ENCODE measurements at places on chromosomes 7 and 10.

DNA sequence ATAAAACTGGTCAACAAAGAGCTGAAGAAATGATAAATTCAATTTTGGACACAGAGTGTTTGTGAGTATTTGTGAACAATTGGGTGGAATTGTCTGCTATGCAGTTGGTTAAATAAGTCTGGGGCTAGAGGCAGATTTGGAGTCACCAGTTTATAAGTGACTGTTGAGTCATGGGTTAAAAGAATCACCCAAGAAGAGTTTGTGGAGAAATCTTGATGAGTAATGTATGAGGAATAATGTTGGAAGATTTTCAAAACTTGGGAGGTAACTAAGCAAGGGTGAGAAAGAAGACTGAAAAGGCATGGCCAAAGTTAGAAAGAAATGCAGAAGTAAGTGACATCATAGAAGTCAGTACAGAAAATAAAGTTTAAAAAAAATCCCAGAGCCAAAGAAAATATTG is 750.7 kb downstream of the MAGI2 start:
- no peak for DNase-seq

GRCh38 chr10:409408-410040 is 274.3 kb downstream of the ZMYND11 start:
- DNase-seq: no peak

DNA sequence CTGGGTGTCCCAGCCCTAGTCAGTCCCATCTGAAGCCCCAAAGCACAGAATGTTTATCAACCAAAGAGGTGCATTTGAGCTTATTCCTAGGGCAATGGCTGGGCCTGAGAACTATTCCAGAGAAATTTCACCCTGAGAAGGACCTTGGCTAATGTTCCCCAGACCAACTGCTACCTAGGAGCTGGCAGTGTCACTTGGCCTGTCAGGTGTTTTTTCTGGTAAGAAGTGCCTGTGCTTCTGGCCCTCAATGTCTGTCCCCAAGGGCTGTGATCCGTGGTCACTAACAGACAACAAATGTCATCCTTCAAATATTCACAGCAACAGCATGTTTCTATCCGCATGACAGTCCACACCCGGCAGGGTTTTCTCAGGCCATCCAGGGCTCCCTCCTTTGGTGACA is 209.3 kb upstream of the FRMD4A start:
- no peak for DNase-seq

- no peak for DNase-seq
These were observed 76.8 kb downstream of the LANCL2 start for GRCh38 chr7:55441774-55442522.

- no peak for DNase-seq
These were observed 1.7 kb upstream of the CHST15 start for GRCh38 chr10:124095096-124095495.

GRCh38 chr7:98323597-98324322 is 42.3 kb downstream of the BRI3 start:
- DNase-seq: no peak

GRCh38 chr10:103181244-103181643 is 11.8 kb downstream of the NT5C2 start:
- DNase-seq: no peak

GRCh38 chr7:41351091-41351490 is 351.8 kb downstream of the INHBA start:
- DNase-seq: no peak

DNA sequence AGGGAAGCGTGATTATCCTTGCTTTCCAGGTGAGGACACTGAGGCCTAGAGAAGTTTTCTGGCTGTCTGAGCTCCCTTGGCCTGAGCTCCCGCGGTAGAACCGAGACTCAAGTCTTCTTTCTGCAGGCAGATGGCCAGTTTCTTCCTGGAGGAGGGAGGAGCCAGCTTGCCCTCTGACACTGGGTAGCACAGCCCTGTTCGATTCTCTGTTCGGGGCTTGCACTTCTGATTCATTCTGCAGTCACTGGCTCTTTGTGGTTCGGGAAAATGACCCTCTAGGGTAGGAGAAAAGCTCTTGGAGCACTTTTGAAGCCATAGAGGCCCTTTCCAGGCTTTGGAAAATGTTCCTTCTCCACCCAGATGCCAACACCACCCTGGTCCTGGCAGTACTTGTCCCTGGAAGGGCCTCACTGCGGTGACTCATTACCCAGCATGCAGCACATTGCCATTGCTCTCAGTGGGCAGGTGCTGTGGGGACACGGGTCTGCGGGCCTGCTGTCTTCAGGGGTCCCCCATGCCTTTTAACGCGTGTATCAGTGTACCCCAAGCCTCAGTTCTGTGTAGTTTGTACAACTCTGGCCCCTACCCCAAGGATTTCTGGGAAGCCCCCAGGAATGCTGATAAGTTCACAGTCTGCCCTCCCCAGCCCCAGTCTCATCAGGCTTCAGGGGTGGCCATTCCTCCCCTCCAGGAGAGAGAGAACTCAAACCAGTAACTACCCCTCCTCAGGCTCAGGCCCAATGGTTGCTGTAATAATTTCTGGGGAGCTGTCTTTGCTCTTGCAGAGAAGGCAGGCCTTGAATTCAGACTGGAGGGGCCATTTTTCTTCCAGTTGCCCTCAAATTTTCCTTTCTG is 11.9 kb downstream of the CHST3 start:
- DNase-seq: no peak

- DNase-seq: no peak
These were observed 4.6 kb upstream of the ASCC1 start for GRCh38 chr10:72220637-72221036.

GRCh38 chr7:73967832-73968290 is 60.1 kb upstream of the ELN start:
- DNase-seq: no peak

- no peak for DNase-seq
These were observed 13.2 kb downstream of the LAMB1 start for GRCh38 chr7:107989618-107990373.

DNA sequence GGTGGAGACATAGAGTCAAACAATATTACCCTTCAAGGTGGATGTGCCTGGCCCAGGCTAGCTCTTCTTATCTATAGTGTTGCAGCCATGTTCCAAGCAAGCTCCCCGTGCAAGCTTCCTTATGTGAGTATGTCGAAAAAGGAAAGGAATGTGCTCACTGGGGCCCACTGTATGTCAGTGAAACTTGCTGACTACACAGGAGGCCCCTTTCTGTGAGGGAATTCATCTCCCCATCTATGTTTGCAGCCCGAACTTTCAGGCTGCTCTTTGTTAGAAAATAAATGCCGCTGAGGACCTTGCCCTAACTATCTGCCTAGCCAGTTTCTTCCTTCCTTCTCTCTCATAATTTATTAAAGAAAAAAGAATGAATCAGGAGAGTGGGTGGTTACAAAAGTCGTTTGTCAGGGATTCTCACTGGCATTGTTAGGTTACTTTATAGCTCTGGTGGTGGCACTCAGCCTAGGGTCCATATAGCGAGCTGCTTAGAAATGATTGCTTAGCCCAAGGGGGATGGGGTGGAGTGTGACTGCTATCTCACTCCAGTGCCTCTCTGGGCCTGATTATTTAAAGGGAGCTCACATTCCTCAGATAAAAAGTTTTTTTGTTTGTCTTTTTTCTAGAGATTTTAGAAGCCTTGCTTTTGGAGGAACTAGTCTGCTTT is 302.1 kb downstream of the ABCA13 start:
- no peak for DNase-seq

- DNase-seq: no peak
These were observed 123.8 kb downstream of the CCDC71L start for GRCh38 chr7:106537119-106537518.

GRCh38 chr10:48494611-48495010 is 110.3 kb downstream of the ARHGAP22 start:
- no peak for DNase-seq

GRCh38 chr7:75738604-75738974 is at the start of gene HIP1:
TSS of gene HIP1 (minus strand) at chr7:75738941. CDS start at chr7:75738920, 21 bp downstream.
- DNase-seq: no peak

DNA sequence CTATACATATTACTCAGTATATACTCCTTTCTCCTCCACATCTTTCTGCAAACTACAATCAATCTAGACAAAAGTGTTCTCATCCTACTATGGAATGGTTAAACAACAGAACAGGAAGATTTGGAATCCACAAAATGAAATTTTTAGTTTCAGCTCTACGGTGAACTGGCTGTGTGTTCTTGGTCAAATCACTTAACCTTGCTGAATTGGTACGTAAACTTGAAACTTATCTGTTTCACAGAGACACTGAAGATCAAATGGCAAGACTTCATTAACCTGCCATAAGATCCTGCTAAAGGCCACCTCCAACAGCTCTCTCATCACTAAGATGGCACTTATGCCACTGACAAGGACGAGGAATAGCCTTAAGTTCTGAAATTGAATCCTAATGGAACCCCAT is 1.5 kb downstream of the NUDCD3 start:
- DNase-seq: no peak

DNA sequence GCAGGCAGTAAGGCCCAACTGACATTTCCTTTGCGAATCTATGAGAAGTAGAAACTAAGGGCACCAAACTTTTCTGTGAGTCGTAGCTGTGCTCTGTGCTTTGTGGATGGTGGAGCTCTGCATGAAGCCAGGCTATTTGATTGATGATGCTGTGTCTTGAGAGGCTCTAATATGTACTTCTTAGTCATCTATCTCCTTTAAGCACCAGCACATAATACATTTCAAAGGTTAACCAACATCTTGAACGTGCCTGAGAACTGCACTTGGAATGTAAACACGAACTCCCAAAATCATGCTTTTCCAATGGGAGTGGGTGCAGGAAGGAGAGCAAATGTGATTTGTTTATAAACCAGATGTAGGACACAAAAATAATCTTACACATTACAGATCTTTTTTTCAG is 411.6 kb downstream of the PARD3 start:
- DNase-seq: no peak

DNA sequence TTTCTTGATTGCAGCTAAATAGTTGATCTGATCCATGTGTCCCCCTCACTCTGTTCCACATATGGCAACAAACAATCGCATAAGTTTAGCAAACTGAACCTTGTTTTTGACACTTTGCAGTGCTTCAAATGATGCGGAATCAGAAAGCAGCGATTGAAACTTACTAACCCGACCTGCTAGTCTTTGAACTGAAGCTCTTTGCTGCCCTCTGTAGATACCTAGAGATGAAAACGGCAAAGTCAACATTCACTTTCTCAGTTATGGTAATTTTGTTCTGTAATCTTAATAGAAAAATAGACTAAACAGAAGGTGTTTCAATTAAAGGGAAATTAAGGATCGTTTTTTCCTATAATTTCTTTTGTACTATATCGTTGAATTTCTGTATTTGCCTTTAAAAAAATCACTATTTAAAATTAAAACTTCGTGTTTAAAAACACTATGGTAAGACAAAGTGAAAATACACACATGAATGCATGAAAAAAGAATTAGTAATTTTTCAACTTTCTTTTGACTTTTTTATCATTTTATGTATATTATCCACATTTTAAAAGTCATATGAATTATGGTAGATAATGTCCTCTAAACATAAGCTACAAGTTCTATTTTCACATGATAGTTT is 276.5 kb downstream of the MAGI2 start:
- no peak for DNase-seq

- no peak for DNase-seq
These were observed at the start of gene BBIP1 for GRCh38 chr10:110918643-110919348. TSS of gene BBIP1 (minus strand) at chr10:110919180. CDS start at chr10:110918157, 1,023 bp downstream.

- no peak for DNase-seq
These were observed 82.7 kb upstream of the TFEC start for GRCh38 chr7:116113310-116113709.

Measured in stimulated activated CD8-positive, alpha-beta memory T cell treated with anti-CD3 and anti-CD28 coated beads, Interleukin-12 subunit alpha, Interleukin-12 subunit beta, amount 100 ng/mL, for 1 hour (primary cell).